ENCODE measurements at places on chromosomes 12 and 14.

DNA sequence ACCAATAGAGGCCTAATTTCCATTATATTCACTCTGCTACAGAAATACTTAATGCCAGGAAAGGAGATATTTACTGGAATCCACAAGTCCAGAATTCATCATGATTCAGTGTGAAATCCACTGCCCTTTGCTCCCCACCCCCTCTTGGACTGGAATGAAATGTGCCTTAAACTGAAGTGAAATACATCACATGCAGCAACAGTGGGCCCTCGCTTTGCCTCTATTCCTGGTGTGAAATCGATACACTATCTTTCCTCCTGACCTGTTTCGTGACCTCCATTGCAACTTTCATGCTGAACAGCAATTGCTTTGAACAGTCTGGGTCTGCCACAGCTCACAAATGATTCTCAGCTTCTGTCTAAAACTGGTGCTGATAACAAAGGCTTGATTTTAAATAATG, 100.6 kb downstream of the NPAS3 start:
- DNase-seq: no peak

- DNase-seq: no peak
Observed at GRCh38 chr12:110371408-110372055, 32.0 kb downstream of the ANAPC7 start.

DNA sequence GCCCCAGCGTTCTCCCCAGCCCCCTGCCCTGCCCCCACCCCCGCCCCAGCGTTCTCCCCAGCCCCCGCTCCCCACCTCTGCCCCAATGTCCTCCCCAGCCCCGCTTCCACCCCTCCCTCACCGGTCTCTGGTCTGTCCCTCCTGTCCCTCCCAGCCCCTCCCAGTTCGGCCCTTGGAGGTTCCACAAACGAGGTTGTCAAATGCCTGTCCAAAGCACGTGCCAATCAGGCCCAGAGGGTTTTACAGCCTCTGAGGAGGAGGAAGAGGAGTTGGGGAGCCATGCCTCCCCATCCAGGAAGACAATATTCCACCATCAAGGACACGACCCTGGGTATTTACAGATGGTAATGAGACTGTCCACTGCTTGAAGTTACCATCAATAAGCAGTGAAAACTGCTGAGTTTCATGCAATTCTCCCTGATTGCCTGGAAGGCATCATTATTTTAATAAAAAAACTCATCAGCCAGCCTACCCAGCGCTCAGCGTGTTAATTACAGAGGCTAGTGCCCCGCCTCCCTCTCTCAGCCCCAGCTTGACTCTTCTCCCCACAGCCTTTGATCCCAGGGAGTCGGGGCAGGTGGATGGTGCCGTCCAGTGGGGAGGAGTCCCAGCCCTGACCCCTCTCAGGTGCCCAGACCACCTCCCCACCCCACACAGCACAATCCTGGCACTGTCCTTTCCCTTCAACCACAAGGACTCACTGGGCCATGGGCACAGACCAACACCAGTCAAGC, 30.6 kb upstream of the C14orf180 start:
- DNase-seq: no peak

DNA sequence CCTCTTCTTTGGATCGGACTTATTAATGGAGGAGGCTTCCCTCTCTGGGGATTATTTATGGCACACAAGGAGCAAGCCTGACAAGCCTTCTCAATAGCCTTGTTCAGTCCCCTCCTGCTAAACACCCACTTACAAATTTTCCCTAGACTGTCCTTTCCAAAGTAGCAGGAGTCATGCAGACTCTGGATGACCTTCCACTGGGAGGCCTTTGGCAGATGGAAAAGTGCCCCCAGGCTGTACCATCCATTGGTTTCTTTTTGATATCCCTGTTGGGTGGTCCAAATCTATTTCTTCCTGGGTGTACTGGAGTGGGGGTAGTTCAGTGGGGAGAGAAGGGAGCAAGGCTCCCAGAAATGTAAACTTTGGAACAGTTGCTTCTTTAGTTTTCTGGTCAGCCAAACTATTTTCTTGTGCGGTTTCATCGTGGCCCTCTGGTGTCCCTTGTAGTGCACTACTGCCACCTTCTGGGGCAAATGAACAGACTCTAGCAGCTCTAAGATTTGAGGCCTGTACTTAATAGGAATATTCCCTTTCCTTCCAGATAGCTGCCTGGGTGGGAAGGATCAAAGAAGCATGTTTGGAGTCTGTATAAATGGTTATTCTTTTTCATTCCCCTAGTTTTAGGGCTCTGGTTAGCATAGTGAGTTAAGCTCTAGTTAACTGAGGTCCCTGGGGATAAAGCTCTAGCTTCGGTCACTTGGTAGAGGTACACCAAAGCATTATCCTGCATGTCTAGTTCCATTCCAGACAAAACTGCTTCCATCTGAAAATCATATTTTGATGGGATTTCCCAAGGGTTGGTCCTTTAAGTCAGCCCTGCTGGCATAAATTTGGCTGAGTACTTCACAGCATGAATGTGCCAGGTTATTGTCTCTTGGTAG, 409.5 kb downstream of the SLC6A15 start:
- peak; percentile 61 for DNase-seq

GRCh38 chr14:105107781-105108515, 42.7 kb upstream of the GPR132 start:
- DNase-seq: no peak

DNA sequence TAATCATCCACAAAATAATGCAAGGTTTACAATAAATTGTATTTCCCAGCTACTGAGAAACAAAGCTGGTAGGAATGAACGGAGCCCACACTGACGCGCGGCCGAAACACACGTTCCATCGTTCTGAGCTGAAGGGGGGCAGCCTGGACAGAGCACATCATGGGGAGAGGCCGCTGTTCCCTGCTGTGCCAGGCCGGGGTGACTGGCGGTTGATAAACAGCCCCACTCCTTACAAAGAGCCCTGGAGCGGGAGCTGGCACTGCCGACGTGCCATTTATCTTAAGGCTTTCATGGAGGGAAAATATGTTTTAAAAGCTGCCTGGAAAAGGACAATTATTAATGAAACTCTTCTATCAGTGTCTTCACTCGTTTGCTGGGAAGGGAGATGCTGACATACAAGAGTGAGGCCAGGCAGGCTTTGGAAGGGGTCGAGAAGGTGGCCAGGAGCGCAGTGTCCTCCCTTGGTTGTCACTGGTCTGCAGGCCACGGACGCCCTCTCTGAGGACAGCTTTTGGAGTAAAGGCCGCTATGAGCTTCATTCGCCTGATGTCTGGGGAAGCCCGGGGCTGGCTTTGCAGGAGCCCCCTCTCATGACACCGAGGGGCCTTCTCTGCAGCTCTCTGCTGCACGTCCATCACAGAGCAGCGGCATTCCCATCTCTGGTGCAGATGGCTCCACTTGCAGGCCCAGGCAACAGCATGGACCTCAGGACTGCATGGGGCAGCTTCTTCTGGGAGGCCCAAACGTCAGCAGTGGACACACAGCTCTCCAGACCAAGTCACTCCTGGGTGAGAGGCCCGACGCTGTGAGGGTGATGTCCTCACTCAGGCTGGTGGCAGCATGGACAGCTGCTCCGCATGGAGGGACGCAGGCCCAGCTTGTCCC, 355.3 kb upstream of the SFSWAP start:
- DNase-seq: no peak

DNA sequence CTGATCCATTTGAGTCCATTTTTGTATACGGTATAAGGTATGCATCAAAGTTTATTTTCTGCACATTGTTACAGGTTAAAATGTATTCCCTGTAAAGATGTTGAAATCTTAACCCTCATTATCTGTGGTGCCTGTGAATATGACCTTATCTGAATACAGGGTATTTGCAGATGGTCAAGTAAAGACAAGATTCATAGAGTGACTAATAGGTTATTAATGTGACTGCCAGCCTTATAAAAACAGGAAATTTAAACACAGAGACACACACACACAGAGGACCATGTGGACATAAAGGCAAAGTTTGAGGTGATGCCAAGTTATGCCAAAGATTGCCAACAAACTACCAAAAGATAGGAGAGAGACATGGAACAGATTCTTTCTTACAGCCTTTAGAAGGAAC, 347.2 kb upstream of the DCN start:
- no peak for DNase-seq

DNA sequence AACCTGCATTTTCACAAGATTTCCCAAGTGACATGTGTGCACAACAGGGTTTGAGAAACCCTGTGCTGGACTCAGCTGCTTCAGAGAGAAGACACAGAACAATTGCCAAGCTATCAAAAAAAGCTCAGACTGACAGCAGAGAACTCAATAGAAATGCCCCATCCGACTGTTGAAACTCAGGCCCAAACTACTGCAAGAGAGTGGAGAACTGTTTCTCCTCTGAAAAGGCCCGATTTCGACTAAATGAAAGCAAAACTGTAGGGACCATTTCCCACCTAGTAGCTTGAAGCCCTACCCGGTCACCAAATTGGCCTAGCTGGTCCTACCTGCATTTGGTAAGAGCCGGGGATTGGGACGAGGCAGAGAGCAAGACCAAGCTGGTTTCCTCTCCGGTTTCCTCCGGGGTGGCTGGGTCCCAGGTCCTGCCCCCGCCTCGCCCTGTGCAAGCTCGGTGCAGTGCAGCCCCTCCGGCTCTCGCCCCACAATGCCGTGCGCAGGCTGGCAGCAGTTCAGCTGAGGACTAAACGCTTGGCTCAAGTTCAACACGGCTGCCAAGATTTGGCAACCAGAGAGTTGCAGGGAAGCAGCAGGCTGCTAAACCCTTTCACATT, 1180.6 kb downstream of the VRK1 start:
- no peak for DNase-seq

DNA sequence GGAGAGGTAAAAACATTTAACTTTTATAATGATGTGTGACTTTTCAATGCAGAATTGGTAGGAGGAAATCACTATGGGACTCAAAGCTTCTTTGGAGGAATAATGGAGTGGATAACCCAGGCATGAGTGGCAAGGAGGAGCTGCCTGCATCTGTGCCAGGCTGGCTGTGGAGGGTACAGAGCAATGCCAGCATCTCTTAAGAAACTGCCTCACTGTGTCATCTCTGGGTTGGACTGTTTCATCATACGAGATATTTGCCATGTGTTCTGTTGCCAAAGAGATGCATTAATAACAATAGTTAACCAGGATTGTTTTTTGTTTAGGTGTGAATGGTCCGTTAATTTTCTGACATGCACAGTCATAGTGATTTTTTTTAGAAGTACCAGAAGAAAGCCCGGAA, 183.7 kb upstream of the NTF3 start:
- DNase-seq: no peak
